Fibroblast of skin of left quadriceps (primary cell): ENCODE measurements at places on chromosomes 3 and 15.
A peak's percentile ranks its signal among the peaks of the same experiment; 100 is the strongest.

DNA sequence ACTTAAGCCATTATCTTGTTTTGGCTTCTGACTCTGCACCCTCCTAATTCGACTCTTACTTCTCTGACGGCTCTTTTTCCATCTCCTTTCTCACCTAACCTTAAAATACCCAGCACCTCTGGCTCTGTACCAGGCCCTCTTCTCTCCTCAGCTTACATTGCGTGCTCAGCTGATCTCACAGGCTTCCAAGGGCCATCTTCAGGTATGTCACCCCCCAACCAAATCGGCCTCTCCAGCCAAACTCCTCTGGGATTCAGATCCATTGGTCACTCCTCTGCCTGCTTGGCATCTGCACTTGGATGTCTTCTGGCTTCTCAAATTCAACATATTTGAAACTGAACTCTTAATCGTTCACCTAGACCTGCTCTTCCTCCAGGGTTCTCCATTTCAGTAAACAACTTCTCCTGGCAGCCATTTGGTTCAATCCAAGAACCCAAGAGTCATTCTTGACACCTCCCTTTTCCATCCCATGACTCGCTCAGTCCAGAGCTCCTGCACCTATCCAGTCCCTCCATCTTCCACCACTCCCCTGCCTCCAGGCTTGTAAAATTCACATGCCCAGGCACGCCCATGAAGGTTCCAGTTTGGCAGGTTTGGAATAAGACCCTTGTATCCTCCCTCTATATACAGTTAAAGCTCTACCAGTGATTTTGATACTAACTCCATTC, 35.2 kb upstream of the SLC41A3 start:
- DNase-seq = no peak

GRCh38 chr3:129835198-129835597, 58.3 kb downstream of the TMCC1 start:
- DNase-seq = no peak

- DNase-seq = peak; percentile 93
These were observed 537.7 kb upstream of the MDFIC2 start for GRCh38 chr3:70849911-70850699.

DNA sequence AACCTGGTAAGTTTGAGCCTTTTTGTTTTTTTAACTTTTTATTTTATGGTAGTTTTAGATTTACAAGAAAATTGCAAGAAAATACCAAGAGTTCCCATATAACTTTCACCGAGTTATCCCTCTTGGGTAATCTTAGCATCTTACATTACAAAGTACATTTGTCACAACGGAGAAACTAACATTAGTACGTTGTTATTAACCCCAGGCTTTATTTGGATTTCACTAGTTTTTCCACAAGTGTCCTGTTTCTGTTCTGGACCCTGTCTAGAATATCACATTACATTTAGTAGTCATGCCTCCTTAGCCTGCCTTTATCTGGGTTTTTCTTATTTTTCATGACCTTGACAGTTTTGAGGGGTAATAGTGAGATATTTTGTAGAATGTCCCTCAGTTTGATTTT, 53.5 kb upstream of the KPNA4 start:
- DNase-seq = no peak

- no peak for DNase-seq
These were observed 4.9 kb downstream of the EPB42 start for GRCh38 chr15:43215961-43216360.

- no peak for DNase-seq
These were observed 11.0 kb downstream of the NDUFB5 start for GRCh38 chr3:179615458-179616173.

DNA sequence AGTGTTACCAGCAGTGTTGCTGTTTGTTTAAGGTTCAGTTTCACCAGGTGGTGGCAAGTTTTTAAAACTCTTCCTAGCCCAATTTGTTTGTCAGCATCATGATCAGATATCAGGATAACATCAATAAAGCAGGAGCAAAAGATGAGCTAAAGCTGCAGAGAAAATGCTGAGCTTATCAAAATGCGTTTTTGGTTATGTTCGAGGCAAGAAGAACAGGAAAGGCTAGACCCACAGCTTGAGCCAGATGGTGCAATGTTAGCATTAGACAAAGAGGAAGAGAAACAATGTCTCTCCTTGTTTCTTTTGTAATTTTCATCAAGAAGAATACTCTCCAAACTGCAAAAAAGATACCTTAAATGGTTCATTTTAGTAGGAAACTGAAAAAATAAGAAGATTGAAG, 66.2 kb downstream of the THRB start:
- DNase-seq = no peak

DNA sequence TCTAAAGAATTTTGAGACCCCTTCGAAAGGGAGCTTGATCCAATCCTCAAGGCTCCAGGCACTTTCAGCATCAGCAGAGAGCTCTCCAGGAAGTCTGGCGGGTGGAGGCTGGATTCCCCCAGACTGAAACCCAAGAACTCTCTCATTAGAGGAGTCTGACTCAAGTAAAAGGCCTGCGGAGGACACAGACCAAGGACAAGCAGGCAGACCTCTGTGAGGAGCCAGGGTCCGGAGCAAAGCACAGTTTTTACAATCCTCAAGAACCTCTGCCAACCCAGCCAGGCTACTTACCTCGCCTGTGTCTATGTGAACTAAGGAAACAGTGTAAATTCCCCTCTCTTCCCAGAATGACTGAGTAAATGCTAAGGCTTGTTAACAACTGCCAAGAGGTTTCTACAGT, 86.2 kb downstream of the FBN1 start:
- peak; percentile 65 for DNase-seq
